ENCODE measurements at places on chromosomes 6 and 20.

GRCh38 chr6:146602526-146602925 lies 3.8 kb downstream of the ADGB start:
- no peak for DNase-seq

GRCh38 chr6:152270301-152270925 lies 366.7 kb downstream of the SYNE1 start:
- DNase-seq, result no peak

DNA sequence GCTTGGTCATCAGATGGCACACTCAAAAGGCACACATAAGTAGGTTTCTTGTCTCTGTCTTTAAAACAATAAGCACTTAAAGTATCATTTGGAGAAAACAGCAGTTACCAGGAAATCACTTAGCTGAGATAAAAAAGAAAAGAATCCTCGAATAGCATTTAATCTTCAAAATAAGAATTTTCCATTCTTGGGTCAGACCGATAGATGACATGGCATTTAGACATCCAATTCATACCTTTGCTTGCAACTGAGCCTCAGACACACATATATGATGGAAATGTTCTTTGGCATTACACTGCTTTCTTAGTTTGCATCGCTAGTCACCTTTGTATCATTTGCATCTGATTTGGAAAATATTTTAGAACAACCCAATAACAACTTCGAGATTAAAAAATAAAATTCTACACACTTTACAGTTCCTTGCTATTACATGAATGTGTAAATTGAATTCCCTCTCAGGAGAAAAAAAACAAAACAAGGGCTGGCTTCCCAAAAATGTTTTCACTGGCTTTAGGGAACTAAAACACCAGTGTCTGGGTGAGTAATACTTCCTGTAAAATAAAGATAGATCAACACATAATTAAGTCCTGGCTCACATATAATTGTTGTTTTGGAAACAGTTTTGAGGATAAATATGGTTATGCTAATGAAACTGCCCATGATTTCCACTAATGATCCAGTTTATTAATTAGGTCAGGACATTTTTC lies 1.3 kb upstream of the RNF217 start:
- DNase-seq, result no peak

GRCh38 chr20:47133809-47134456 lies 222.6 kb downstream of the ZMYND8 start:
- no peak for DNase-seq

DNA sequence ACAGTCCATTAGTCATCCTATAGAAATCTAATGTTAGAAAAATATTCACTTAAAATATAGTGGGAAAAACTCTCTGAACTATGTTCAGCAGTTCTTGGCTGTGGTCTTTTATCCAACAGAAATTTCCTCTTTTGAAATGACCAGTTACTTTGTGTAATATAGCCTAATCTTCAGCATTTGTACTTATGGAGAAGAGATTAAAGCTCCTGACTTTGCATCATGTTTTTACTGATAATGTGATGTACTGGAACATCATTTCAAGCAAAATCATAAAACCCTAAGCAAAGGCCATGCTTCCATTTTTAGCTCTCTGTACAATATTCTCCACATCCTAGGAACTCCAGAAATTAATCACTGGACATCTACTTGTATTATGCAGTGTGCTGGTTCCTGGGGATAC lies 430.8 kb upstream of the RUNX2 start:
- DNase-seq, result no peak

DNA sequence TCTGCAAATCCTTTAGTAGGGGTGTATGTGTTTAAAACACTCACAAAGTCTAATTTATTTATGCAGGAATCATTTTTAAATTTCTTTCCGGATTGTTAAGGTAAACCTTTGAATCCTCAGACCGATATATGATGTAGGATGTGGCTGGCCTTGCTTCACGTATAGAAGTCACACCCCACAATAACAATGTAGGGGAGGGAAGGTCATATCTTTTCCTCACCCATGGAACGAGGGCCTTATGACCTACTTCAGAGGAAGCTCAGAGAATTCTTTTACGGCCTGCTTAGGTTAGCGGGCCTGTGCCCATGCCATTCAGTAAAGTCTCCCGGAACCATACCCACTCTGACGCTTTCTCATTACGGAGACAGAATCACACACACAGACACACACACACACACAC lies 102.9 kb downstream of the MAP3K7 start:
- DNase-seq, result no peak

DNA sequence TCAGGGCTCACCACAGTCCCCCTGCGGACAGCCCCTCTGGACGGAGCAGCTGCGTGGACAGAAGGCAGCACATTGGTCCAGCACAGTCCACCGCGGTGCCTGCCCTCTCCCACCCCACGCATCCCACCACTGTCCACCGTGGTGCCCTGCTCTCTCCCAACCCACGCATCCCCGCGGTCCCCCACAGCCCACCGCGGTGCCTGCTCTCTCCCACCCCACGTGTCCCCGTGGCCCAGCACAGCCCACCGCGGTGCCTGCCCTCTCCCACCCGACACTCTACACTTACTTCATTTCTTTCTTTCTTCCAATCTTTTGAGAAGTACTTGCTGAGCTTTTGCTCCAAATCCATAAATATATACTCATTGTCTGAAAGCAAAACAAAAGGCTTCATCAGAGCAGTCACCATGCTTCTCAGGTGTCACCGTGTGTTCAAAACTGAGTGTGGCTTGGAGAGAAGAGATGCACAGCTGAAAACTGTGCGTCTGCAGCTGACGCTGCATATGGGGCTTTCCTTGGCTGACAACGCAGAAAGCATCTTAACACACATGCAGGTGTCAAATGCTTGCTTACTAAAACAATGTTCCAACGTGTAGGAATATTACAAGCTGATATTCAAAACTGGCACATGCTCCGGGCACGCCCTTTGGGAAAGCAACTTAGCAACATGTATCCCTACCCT lies 11.8 kb downstream of the FRMD1 start:
- DNase-seq, result no peak

DNA sequence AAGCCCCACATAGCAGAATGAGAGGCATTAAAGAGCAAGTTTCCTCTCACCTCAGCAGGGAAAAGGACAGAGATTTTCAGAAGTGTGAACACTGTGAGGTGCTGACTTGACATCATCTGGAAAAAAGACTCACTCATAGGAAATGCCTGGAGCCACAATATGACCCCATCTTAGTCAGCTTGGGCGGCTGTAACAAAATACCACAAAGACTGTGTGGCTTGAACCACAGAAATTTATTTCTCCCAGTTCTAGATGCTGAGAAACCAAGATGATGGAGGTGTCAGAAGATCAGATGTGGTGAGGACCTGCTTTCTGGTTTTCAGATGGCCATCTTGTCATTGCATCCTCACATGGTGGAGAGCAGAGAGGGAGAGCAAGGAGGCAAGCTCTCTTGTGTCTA lies 253.1 kb downstream of the ADGB start:
- DNase-seq, result no peak

GRCh38 chr20:63682384-63683139 lies 13.9 kb upstream of the TNFRSF6B start:
- no peak for DNase-seq

DNA sequence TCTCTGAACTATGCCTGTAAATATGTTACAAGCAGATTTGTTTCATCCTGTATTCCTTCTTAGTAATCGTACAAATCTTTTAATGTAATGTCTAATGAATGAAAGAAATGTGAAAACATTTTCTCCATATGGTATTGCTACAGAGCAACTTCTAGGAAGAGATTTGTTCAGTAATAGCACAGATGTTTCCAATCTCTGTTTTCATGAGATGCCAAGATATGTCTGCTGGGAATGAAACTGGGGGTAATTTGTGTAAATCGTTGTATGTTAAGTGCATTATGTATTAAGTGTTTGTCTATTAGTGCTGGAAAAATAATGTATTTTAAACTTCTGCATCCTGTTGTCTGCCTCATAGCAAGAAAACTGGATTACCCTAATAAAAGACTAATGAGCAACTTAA lies 722.2 kb upstream of the EYS start:
- DNase-seq, result no peak

- DNase-seq, result peak; percentile 24
These were observed 182.5 kb upstream of the JARID2 start for GRCh38 chr6:15063253-15063853.

- DNase-seq, result no peak
These were observed 66.4 kb downstream of the CLIC5 start for GRCh38 chr6:45949256-45949655.

DNA sequence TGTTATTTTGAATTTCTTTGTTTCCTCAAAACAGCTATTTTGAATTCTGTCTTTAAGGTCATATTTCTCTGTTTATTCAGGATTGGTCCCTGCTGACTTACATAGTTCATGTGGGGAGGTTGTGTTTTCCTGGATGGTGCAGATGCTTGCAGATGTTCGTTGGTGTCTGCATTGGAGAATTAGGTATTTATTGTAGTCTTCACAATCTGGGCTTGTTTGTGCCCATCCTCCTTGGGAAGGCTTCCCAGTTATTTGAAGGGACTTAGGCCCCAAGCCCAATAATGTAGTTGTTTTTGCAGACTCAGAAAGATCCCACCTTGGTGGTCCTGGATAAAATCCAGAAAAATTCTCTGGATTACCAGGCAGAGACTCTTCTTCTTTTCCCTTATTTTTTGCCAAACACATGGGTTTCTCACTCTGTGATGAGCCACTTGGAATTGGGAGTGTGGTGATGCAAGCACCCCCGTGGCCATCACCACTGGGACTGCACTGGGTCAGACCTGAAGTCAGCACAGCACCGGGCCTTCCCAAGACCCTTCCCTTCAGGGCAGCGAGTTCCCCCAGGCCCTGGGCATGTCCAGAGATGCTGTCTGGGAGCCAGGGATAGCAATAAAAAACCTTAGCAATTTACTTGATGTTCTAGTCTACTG lies 81.6 kb upstream of the EZR start:
- no peak for DNase-seq

DNA sequence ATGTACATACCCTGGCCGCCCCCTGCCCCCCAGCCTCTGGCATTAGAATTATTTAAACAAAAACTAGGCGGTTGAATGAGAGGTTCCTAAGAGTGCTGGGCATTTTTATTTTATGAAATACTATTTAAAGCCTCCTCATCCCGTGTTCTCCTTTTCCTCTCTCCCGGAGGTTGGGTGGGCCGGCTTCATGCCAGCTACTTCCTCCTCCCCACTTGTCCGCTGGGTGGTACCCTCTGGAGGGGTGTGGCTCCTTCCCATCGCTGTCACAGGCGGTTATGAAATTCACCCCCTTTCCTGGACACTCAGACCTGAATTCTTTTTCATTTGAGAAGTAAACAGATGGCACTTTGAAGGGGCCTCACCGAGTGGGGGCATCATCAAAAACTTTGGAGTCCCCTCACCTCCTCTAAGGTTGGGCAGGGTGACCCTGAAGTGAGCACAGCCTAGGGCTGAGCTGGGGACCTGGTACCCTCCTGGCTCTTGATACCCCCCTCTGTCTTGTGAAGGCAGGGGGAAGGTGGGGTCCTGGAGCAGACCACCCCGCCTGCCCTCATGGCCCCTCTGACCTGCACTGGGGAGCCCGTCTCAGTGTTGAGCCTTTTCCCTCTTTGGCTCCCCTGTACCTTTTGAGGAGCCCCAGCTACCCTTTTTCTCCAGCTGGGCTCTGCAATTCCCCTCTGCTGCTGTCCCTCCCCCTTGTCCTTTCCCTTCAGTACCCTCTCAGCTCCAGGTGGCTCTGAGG lies 7.6 kb downstream of the CDKN1A start:
- no peak for DNase-seq

GRCh38 chr6:35243386-35243958 lies 16.1 kb upstream of the ZNF76 start:
- no peak for DNase-seq

Data from stimulated activated naive B cell treated with anti-CD40 and anti-IgM and Interleukin-4, amounts not matched to agents 10 μg/mL and 1 μg/mL and 100 μg/mL, for 72 hours (primary cell).